T-helper 2 cell (primary cell): ENCODE measurements at places on chromosomes 1 and 21.

DNA sequence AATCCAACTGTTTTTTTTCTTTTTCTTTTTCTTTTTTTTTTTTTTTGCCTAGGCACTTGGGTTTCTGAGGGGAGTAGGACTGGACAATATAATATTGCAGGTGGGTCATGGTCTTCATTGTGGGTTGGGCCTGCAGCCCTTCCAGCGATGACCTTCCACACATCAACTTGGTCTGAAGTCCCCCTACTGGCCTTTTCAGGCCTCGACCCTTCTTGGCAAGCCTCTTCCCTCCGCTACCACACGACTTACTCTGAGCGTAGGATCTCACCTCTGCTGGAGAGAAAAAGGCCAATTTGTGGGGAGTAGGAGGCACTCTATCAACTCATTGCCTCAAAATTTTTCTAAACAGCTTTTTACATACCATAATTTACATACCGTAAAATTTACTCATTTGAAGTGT lies 51.1 kb upstream of the GRIK3 start:
- DNase-seq = no peak

- no peak for DNase-seq
These were observed 808.6 kb upstream of the ADGRL4 start for GRCh38 chr1:79815115-79815514.

GRCh38 chr1:173193639-173194038 lies 13.5 kb downstream of the TNFSF4 start:
- DNase-seq = no peak

- DNase-seq = no peak
These were observed 242.4 kb upstream of the RAB4A start for GRCh38 chr1:229028544-229028943.

DNA sequence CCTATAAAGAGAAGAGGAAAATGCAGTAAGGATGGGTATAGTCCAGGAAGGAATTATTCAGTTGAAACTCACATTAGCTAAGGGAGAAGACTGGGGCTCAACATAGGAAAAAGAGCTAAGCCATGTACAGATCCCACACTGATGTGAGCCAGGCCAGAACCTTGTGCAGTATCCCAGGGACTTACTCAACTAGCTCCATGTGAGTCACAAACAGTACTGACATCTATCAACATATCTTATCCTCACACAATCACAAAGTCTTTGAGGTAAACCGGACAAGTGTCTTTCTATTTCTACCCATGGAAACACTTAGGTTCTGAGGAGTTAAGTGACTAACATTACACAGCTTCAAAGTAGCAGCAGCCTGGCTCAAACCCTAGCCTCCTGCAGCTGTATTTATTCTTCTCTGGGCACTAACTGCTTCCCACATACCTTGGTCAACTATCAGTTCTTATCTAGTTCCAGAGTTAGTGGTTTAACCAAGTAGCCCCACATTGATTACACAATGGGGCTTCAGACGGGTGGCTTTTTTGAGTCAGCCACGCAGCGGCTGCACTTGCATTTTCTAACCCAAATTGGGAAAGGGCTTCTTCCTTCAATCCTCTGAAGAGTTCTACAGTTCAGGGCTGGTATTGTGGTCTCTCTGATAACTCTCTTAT lies 9.5 kb downstream of the CD5L start:
- peak; percentile 2 for DNase-seq

DNA sequence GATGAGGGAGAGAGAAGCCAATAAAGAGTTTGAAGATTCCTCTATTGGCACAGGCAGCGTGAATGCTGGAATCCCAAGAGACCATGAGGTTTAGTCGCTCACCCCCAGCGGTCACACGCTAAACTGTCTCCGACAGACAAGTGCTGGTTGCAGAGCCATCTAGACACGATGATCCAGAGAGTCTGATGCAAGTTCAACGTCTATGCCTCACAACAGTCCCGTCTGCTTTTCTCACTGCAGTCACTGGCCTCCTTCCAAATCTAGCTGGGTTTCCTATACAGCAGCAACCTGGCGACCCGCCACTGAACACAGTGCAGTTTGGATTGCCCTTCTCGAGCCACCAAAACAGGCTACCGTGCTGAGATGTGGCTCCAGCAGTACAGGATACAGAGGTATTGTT lies 98.6 kb upstream of the KRTAP19-8 start:
- DNase-seq = no peak

GRCh38 chr1:115677182-115677555 lies 35.4 kb downstream of the VANGL1 start:
- DNase-seq = no peak

DNA sequence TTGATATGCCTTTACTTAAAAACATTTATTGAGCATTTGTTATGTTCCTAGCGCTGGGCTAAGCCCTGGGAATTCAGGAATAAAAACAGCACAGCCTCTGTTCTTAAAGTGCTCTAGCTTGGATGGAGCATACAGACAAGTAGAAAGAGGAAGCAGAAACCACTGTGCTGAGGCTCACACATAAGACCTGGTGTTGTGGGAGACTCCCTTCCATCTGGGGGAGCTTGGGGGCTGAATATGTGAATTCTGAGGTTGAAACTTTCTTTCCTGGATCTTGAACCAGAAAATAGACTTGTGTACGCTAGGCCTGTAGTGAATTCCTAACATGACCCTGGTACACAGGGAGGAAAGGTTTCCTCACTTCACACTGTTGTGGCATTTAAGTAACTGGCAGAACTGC lies 209.9 kb downstream of the ZNF326 start:
- DNase-seq = no peak
